ENCODE measurements at places on chromosomes 3 and 15. TPM values are rescaled to one million over a fixed set of nuclear protein-coding genes. Genes with fewer than 3 reads are reported as not detected.

GADL1 gene
- total RNA-seq: not detected

NDUFAF3 gene
- 120 TPM for total RNA-seq

- H3K4me3 ChIP-seq: no peak overlapping the region
- no peaks in the 10 kb centered on the region for H3K36me3 ChIP-seq
- no peaks in the 10 kb centered on the region for H3K27me3 ChIP-seq
- H3K4me1 ChIP-seq: no peaks in the 10 kb centered on the region
- DNase-seq: no peak
These were observed 80.1 kb downstream of the DNAH12 start for GRCh38 chr3:57464011-57464410.

DNA sequence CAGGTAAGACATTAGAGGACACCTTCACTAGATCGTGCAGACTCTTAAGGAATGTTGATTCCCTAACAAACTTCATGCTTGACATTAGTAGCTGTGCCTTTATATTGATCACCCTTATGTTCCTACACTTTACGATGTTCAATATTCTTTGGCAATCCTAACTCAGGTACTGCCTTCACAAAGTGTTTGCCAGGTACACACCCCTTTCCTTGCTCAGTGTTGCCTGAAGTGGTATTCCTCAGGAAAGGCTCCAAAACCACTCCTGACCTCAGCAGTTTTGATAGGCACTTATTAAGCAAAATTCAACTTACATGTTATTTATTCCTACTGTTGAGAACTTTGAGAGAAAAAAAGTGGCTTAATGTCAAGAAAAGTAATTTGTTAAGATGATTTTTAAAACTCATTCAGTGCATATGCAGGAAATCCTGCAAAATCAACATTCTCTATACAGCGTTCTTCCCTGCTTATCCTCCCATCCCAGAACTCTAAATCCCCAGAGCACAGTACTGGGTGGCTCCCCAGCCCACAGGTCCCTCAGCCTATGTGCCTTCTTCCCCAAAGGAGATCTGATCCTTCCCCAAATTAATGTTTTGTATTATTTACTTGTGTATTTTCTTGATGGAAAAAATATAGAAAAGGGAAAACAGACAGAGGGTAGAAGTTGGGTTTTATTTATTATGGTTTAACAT is 260.7 kb downstream of the MECOM start:
- H3K27me3 ChIP-seq: no peaks in the 10 kb centered on the region
- no peak overlapping the region for H3K4me3 ChIP-seq
- H3K27ac ChIP-seq: no peak overlapping the region
- H3K4me1 ChIP-seq: no peaks in the 10 kb centered on the region
- peak; percentile 24 for DNase-seq

- peaks cover 22% of the 10 kb centered on the region for H3K4me1 ChIP-seq
- H3K36me3 ChIP-seq: peaks cover 8% of the 10 kb centered on the region
- no peak overlapping the region for H3K4me3 ChIP-seq
- H3K27ac ChIP-seq: no peak overlapping the region
- no peak for DNase-seq
These were observed 104.6 kb downstream of the LRIG1 start for GRCh38 chr3:66396161-66396760.

DNA sequence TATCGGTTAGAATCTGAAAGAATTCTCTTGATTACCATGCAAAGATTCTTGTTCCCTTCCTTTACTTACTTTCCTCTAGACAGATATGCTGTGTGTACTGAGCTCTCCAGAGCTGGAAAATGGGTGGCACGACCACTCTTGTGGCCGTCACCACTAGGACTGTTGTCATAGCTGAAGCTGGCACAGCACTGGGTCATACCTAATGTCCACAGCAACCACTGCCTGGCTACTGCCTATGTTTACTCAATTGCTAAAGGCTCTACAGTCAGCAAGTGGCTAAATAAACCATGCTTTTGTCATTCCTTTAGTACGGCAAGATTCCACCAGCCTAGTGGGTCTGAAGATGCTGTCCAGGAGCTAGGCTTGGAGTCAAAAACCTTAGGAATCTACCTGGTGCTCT is 1643.0 kb downstream of the OTOL1 start:
- H3K36me3 ChIP-seq: no peaks in the 10 kb centered on the region
- DNase-seq: no peak
- H3K4me1 ChIP-seq: no peaks in the 10 kb centered on the region

- H3K4me3 ChIP-seq: no peak overlapping the region
- H3K27ac ChIP-seq: no peak overlapping the region
- no peaks in the 10 kb centered on the region for H3K27me3 ChIP-seq
These were observed 27.3 kb upstream of the PLA2G4D start for GRCh38 chr15:42121682-42122081.

DNA sequence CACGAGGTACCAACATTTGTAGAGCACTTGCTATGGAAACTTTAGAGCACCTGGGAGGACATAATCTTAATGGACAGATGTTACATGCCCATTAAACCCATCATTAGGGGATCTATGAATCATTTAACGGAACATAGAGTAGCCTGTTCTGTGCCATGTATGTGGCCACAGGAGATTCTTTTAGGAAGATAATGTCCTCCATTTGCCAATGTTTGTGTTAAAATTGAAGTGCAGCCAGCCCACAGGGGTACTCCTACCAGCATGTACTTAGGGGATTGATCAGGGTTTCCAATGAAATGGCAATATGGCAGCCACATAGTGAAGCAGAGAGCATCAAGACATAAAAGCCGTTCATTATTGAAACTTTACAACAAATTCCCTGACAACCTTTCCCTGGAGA is 70.7 kb downstream of the TNIK start:
- peaks cover 5% of the 10 kb centered on the region for H3K4me1 ChIP-seq
- DNase-seq: no peak
- H3K36me3 ChIP-seq: no peaks in the 10 kb centered on the region

NOX5 gene
- 0.88 TPM for total RNA-seq

- DNase-seq: no peak
- no peaks in the 10 kb centered on the region for H3K27me3 ChIP-seq
- no peaks in the 10 kb centered on the region for H3K36me3 ChIP-seq
- H3K4me1 ChIP-seq: no peaks in the 10 kb centered on the region
- no peak overlapping the region for H3K4me3 ChIP-seq
These were observed 265.0 kb downstream of the IL20RB start for GRCh38 chr3:137222736-137223225.

DNA sequence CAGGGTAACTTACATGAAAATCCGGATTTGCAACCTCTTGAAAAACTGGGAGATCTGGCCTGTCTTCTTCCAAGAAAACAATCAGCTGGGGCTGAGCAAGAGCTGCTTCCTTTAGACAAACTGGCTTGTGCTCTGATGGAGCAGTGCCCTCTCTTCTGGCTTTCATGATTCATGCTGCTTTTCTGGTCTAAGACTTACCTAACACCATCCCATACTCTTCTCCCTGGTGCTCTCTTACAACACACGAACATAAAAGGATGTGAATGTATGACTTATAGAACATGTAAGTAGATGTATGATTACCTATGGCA is 9.9 kb downstream of the TJP1 start:
- no peaks in the 10 kb centered on the region for H3K36me3 ChIP-seq
- no peak overlapping the region for H3K27ac ChIP-seq
- DNase-seq: peak; percentile 55
- peaks cover 61% of the 10 kb centered on the region for H3K4me1 ChIP-seq
- no peaks in the 10 kb centered on the region for H3K27me3 ChIP-seq

NPAP1 gene
- total RNA-seq: 2.0 TPM

DNA sequence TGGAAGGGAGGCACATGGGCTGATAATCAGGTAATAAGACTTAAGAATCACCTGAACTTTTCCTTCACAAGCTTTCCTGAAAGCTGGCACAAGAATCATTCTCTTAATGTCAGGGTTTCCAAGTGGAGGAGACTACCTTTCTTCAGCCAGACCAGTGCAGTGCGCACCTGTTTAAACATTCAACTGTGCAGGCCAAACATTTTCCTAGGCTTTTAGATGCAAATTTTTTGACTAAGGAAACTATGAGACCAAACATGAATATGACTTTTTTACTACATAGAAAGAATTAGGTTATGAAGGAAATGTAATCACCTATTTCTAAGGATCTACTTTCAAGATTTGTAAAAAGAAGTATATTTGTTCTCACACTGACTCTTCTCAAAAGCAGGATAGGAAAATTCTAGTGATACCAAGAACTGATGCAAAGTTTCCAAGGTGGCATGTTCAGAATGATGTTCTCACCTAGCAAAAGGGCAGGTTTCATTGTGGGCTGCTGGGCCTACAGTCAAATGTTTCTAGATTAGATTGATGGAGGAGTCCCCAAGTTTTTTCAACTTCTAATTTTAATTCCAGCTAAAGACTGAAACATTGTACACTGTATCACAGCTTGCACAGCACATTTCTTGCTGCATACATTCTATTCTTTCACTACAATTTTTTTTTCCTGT is 339.1 kb downstream of the TIGIT start:
- H3K27ac ChIP-seq: no peak overlapping the region
- H3K27me3 ChIP-seq: no peaks in the 10 kb centered on the region
- H3K4me3 ChIP-seq: no peak overlapping the region
- peaks cover 7% of the 10 kb centered on the region for H3K4me1 ChIP-seq
- H3K36me3 ChIP-seq: no peaks in the 10 kb centered on the region
- no peak for DNase-seq

- no peak overlapping the region for H3K4me3 ChIP-seq
- no peaks in the 10 kb centered on the region for H3K4me1 ChIP-seq
- peak; percentile 67 for DNase-seq
- H3K27ac ChIP-seq: no peak overlapping the region
- no peaks in the 10 kb centered on the region for H3K27me3 ChIP-seq
These were observed 224.6 kb downstream of the VPS13C start for GRCh38 chr15:61835496-61836106.

DNA sequence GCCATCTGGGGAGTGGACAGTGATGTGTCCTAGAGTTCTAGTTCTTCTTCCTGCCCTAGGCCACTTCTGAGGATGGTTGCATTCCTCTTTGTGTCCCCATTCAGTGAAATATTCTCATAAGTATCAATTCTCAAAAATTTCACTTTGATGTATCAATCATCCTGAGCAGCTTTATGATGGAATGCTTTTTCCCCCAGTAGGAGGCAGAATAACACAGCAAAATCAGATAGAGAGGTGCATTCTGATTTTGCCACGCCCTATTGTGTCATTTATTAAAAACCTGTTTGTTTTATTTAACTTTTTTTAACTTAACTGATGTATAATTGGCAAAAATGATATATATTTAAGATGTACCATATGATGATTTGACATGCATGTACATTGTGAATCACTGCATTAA is 656.0 kb upstream of the GRM7 start:
- H3K4me1 ChIP-seq: no peaks in the 10 kb centered on the region
- no peaks in the 10 kb centered on the region for H3K27me3 ChIP-seq
- H3K36me3 ChIP-seq: no peaks in the 10 kb centered on the region
- H3K27ac ChIP-seq: no peak overlapping the region
- H3K4me3 ChIP-seq: no peak overlapping the region

DNA sequence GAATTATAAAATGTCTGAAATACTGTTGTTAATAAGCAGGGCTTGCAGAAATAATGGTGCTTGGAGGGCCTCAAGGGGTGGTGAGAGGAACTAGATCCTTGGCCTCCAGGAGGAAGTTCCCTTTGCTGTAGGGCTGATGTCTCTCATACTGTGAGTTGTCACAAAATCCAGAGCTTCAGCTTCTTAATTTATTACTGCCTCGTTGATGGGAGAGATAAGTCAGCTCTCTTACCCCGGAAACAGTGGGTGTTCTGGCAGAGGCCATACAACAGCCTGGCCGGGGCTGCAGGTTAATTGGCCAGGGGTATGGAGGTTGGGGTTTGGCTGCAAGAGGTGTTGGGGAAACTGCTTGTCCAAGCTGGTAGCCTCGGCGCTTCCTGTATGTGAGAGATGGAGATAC is 15.5 kb downstream of the MAPKAPK3 start:
- peaks cover 6% of the 10 kb centered on the region for H3K4me1 ChIP-seq
- no peak overlapping the region for H3K27ac ChIP-seq
- no peaks in the 10 kb centered on the region for H3K36me3 ChIP-seq
- no peaks in the 10 kb centered on the region for H3K27me3 ChIP-seq
- H3K4me3 ChIP-seq: no peak overlapping the region
- DNase-seq: no peak

ST6GAL1 gene
- total RNA-seq: 189 TPM

GRIP2 gene
- total RNA-seq: 0.40 TPM

DNA sequence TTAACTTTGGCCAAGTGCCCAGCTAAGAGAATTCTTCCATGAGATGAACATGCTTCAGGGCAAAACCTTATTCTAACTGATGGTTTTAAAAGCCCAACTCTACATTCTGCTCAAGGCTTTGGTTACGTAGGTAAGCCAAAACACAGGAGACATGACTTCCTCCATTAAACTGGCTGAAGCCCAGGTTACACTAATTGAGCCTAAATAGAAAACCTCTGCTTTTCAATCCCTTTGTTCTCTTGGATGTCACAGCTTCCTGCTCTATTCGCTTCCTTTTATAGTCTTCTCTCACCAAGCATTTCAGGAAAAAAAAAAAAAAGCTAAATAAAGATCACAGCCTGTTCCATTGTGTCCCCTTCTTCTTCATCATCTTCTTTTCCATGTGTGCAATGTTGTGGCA is 420.4 kb downstream of the TIGIT start:
- no peaks in the 10 kb centered on the region for H3K4me1 ChIP-seq
- no peak overlapping the region for H3K27ac ChIP-seq
- no peaks in the 10 kb centered on the region for H3K27me3 ChIP-seq
- peak; percentile 8 for DNase-seq
- no peak overlapping the region for H3K4me3 ChIP-seq

DNA sequence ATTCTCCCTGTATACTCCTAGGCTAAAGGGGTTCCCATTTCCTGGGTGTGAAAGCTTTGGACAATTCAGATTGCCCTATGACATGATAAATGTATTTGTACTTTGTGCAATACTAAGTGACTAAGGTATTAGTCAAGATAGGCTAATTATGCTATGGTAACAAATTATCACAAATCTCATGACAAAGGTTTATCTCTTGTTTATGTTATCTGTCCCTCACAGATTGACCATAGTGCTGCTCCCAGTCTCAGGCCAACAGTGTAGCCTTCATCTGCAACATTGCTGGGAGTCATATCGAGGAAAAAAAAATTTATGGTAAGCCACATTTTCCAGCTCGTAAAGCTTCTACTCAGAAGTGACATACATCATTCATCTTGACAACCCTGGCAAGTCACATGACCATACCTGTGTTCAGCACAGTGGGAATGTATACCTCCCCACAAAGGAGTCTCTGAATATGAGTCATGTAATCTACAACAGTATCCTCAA is 346.2 kb downstream of the IGSF11 start:
- H3K27ac ChIP-seq: no peak overlapping the region
- no peaks in the 10 kb centered on the region for H3K36me3 ChIP-seq
- no peak overlapping the region for H3K4me3 ChIP-seq
